Body of pancreas (tissue), 4 donors: ENCODE measurements at places on chromosomes 2 and 18. TPM values are rescaled to one million over a fixed set of nuclear protein-coding genes. Genes with fewer than 3 reads are reported as not detected.
A peak's percentile ranks its signal among the peaks of the same experiment; 100 is the strongest.

DNA sequence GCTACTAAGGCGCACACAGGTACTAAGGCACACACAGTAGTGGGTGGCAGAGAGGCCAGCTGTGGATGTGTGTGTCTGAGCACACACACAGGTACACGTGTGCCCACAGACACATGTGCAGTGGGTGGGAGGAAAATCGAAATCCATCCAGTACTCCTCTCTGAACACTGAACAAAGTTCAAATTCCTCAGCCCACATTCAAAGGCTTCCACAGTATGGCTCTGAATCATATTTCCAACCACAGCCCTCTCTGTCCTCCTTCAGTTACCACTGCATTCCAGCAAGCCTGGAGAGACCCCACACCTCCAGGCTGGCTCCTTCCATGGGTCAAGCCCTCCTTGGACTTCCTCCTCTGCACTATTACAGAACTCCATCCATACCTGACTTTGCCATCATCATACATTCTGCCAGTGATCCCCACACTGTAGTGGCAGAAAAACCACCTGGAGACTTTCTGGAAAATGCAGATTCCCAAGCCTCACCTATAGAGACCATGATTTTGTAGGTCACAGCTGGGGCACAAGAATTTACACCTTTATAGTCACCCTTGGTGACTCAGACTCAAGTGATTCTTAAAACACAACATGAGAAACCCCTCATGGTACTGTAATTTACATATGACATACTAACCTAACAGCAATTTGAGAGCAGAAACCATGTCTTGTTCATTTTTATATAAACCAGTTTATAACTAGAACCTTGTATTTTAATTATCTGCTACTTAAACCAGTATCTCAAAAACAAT, 31.4 kb downstream of the EPG5 start:
- no peak for DNase-seq
- H3K4me1 ChIP-seq: no peaks in the 10 kb centered on the region
- H3K4me3 ChIP-seq: no peak overlapping the region
- no peaks in the 10 kb centered on the region for H3K27me3 ChIP-seq
- H3K27ac ChIP-seq: no peak overlapping the region

- H3K27me3 ChIP-seq: no peaks in the 10 kb centered on the region
- H3K36me3 ChIP-seq: no peaks in the 10 kb centered on the region
- no peak for DNase-seq
Measured at GRCh38 chr18:59834267-59834666, 65.5 kb upstream of the PMAIP1 start.

- no peaks in the 10 kb centered on the region for H3K36me3 ChIP-seq
- no peak overlapping the region for H3K27ac ChIP-seq
- no peaks in the 10 kb centered on the region for H3K27me3 ChIP-seq
Measured at GRCh38 chr2:188441288-188441947, 149.7 kb downstream of the GULP1 start.

The IL18R1 gene
- total RNA-seq: 5.3 TPM

The FAM124B gene
- 0.78 TPM for total RNA-seq

GRCh38 chr2:20349513-20349921, 1.1 kb downstream of the PUM2 start:
- DNase-seq: no peak
- H3K27me3 ChIP-seq: no peaks in the 10 kb centered on the region
- H3K36me3 ChIP-seq: no peaks in the 10 kb centered on the region
- H3K4me1 ChIP-seq: peaks cover 51% of the 10 kb centered on the region

GRCh38 chr2:218644721-218645120, 14.7 kb downstream of the ZNF142 start:
- no peaks in the 10 kb centered on the region for H3K27me3 ChIP-seq
- peaks cover 16% of the 10 kb centered on the region for H3K4me1 ChIP-seq
- H3K36me3 ChIP-seq: peaks cover 42% of the 10 kb centered on the region
- H3K4me3 ChIP-seq: no peak overlapping the region
- peak; percentile 36 for DNase-seq

DNA sequence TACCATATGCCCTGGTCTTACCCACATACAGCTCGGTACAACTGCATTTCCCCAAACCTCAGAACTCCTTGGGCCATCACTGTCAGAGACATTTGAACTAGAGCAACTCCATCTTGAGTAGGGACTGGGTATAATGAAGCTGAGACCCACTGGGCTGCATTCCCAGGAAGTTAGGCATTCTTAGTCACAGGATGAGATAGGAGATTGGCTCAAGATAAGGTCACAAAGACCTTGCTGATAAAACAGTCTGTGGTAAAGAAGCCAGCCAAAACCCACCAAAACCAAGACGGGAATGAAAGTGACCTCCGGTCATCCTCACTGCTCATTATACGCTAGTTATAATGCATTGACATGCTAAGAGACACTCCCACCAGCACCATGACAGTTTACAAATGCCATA, 131.3 kb downstream of the PIK3C3 start:
- H3K27me3 ChIP-seq: no peaks in the 10 kb centered on the region
- no peak overlapping the region for H3K27ac ChIP-seq
- H3K36me3 ChIP-seq: no peaks in the 10 kb centered on the region
- DNase-seq: no peak

The IL36RN gene
- total RNA-seq: not detected

DNA sequence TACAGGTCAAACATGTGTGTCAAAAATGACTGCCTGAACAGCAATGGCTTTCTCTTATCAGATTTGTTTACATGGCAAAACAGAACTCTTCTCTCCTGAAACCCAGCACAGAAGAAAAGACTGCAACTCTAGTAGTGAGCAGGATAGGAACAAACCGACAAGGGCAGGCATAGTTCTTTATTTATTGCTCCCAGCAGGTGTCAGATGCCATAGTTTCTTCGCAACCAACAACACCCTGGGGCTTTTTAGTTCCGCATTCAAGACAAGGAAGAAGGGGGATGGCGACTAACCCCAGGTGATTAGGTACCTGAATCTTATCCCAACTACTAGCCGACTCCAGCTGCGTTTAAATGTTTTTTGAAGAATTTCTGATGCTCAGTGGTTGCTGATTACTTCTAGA, 367.5 kb upstream of the FIGN start:
- H3K4me3 ChIP-seq: no peak overlapping the region
- no peak overlapping the region for H3K27ac ChIP-seq
- H3K4me1 ChIP-seq: no peaks in the 10 kb centered on the region
- H3K27me3 ChIP-seq: no peaks in the 10 kb centered on the region
- DNase-seq: no peak
- H3K36me3 ChIP-seq: no peaks in the 10 kb centered on the region

DNA sequence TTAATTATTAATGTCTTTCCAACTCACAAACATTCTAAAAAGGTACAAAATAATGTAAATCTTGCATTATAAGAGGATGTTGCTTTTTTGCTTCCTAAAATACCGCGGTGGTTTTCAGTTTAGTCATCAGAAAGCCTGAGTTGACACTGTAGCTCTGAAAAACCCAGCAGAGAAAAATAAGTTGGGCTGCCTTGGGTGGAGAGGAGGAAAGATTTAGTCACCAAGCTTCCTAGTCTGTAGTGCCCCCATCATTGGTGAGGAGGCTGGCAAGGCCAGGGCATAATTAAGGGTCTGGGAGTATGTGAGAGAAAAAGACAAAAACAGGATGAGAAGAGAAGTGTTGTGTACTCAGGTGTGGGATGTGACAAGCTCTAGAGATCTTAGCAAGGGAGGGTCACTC, 5.7 kb downstream of the PTPRM start:
- H3K27me3 ChIP-seq: no peaks in the 10 kb centered on the region
- peaks cover 10% of the 10 kb centered on the region for H3K4me1 ChIP-seq
- no peak overlapping the region for H3K4me3 ChIP-seq
- H3K36me3 ChIP-seq: no peaks in the 10 kb centered on the region

The VIT gene
- 2.6 TPM for total RNA-seq

The MBOAT2 gene
- 6.7 TPM for total RNA-seq

DNA sequence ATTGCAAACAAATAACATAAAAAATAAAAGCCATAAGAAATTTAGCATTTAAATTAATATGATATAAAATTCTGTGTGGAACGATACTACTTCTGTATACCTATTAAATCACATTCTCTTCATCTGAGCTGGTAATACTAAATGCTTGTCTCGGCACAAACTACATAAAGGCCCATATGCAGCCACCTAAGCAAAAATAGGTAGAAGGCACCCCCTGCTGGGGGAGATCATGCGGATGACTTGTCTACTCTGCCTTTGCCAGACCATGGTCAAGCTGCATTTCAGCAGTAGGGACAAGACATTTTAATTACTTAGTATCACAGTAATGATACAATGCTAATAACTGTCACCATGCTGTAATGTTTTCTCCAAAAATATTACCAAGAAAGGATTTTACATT, 108.0 kb downstream of the CDH19 start:
- H3K4me3 ChIP-seq: no peak overlapping the region
- H3K27ac ChIP-seq: no peak overlapping the region
- DNase-seq: peak; percentile 50
- no peaks in the 10 kb centered on the region for H3K27me3 ChIP-seq
- H3K36me3 ChIP-seq: no peaks in the 10 kb centered on the region
- no peaks in the 10 kb centered on the region for H3K4me1 ChIP-seq

DNA sequence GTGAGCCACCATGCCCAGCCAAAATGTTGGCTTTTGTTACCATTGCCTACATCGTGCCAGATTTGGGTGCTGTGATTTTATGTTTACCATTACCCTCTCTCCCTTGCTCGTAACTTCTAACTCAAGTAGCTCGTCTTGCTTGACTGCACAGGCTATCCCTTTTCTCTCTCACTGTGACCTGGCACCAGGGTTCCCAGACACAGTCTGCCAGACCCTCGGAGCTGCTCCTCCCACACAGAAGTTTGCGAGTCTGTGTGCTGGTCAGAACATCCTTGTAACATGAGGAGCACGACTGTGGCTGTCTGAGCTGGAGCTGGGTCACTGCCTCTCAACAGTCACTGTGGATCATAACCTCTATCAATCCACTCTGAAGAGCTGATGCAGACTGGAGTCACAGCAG, 152.5 kb upstream of the ACKR3 start:
- H3K4me1 ChIP-seq: no peaks in the 10 kb centered on the region
- no peaks in the 10 kb centered on the region for H3K27me3 ChIP-seq

- H3K27me3 ChIP-seq: no peaks in the 10 kb centered on the region
- no peak overlapping the region for H3K27ac ChIP-seq
- DNase-seq: no peak
- no peaks in the 10 kb centered on the region for H3K36me3 ChIP-seq
Measured at GRCh38 chr2:64700133-64700809, 46.6 kb upstream of the SERTAD2 start.

DNA sequence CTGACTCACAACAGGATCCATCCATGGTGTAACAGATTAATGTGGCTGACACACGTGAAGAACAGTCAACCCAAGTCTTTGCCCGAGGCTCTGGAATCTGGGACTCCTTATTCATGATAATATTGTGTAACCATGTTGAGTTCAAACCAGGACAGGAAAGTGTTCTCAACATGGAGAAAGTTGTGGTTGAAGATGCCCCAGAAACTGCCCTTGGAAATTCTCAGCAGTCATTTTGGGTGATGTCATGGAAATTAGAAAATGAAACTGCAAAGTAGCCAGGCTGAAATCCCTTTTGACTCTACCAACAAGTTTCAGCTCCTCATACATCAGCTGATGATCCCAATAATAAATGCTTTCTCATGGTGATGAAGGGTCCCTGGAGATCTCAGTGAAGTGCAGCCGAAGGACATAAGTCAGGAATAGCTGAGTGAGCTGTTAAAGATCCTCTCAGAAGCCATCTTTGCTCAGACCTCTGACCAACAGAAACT, 307.7 kb downstream of the TNS1 start:
- no peak overlapping the region for H3K4me3 ChIP-seq
- H3K36me3 ChIP-seq: no peaks in the 10 kb centered on the region
- no peaks in the 10 kb centered on the region for H3K27me3 ChIP-seq
- no peaks in the 10 kb centered on the region for H3K4me1 ChIP-seq
- no peak overlapping the region for H3K27ac ChIP-seq

The MSH6 gene
- 15.8 TPM for total RNA-seq

GRCh38 chr2:55805686-55806085, 112.0 kb upstream of the PNPT1 start:
- H3K4me1 ChIP-seq: no peaks in the 10 kb centered on the region
- H3K27ac ChIP-seq: no peak overlapping the region

- H3K4me3 ChIP-seq: no peak overlapping the region
- DNase-seq: peak; percentile 75
- peak overlapping the region; percentile 19 for H3K27ac ChIP-seq
- H3K27me3 ChIP-seq: no peaks in the 10 kb centered on the region
- peaks cover 11% of the 10 kb centered on the region for H3K4me1 ChIP-seq
- no peaks in the 10 kb centered on the region for H3K36me3 ChIP-seq
Measured at GRCh38 chr2:223613017-223613950, 11.1 kb upstream of the SCG2 start.

The CRYGC gene
- not detected for total RNA-seq

DNA sequence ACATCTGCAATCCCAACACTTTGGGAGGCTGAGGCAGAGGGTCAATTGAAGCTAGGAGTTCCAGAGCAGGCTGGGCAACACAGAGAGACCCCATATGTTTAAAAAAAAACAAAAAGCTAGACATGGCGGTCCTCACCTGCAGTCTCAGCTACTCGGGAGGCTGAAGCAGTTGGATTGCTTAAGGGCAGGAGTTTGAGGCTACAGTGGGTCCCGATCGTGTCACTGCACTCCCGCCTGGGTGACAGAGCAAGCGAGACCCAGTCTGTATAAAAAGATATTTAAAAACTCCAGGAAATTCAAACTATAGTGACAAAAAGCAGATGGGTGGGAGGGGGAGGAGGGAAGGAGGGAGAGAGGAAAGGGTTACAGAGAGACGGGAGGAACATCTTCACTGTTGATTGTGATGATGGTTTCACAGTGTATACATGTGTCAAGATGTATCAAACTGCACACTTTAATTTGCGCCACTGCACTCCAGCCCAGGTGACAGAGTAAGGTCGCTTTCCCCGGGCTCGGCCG, 942 bp upstream of the ZNF236 start:
- peak overlapping the region; percentile 73 for H3K4me3 ChIP-seq
- DNase-seq: no peak
- H3K27me3 ChIP-seq: no peaks in the 10 kb centered on the region

The HOXD1 gene
- total RNA-seq: 0.26 TPM

GRCh38 chr2:175840256-175840655, 161.8 kb downstream of the LNPK start:
- no peak overlapping the region for H3K27ac ChIP-seq
- no peak for DNase-seq
- no peaks in the 10 kb centered on the region for H3K4me1 ChIP-seq
- no peaks in the 10 kb centered on the region for H3K27me3 ChIP-seq
- no peaks in the 10 kb centered on the region for H3K36me3 ChIP-seq
- H3K4me3 ChIP-seq: no peak overlapping the region

GRCh38 chr18:79905389-79905911, 46.0 kb downstream of the SLC66A2 start:
- no peak overlapping the region for H3K4me3 ChIP-seq
- no peaks in the 10 kb centered on the region for H3K4me1 ChIP-seq
- H3K27me3 ChIP-seq: no peaks in the 10 kb centered on the region
- no peak overlapping the region for H3K27ac ChIP-seq
- DNase-seq: no peak

GRCh38 chr2:203915256-203915655, 21.3 kb upstream of the ICOS start:
- no peak overlapping the region for H3K4me3 ChIP-seq
- no peaks in the 10 kb centered on the region for H3K27me3 ChIP-seq
- H3K4me1 ChIP-seq: no peaks in the 10 kb centered on the region
- no peak overlapping the region for H3K27ac ChIP-seq
- no peaks in the 10 kb centered on the region for H3K36me3 ChIP-seq
- DNase-seq: no peak

- peaks cover 33% of the 10 kb centered on the region for H3K4me1 ChIP-seq
- H3K36me3 ChIP-seq: no peaks in the 10 kb centered on the region
- H3K27ac ChIP-seq: peak overlapping the region; percentile 91
- peak overlapping the region; percentile 91 for H3K4me3 ChIP-seq
Measured at GRCh38 chr2:191013682-191013931, 364 bp downstream of the STAT1 start.

The ST8SIA5 gene
- total RNA-seq: 1.6 TPM

- no peaks in the 10 kb centered on the region for H3K27me3 ChIP-seq
- peaks cover 22% of the 10 kb centered on the region for H3K4me1 ChIP-seq
- DNase-seq: no peak
- H3K4me3 ChIP-seq: no peak overlapping the region
- H3K36me3 ChIP-seq: no peaks in the 10 kb centered on the region
Measured at GRCh38 chr2:133262893-133263292, 305.4 kb downstream of the NCKAP5 start.

The SLC4A5 gene
- total RNA-seq: 2.3 TPM

The LMAN1 gene
- 86.7 TPM for total RNA-seq
